Stimulated activated naive CD8-positive, alpha-beta T cell treated with anti-CD3 and anti-CD28 coated beads, Interleukin-15, Interleukin-2, amounts not matched to agents 100 U/mL and 50 U/mL, for 24 hours (primary cell): ENCODE measurements at places on chromosomes 1 and 21.

- DNase-seq, result no peak
These were observed 1963.0 kb downstream of the NCAM2 start for GRCh38 chr21:22961258-22961657.

GRCh38 chr1:158801396-158801795 lies 20.4 kb upstream of the OR6N2 start:
- DNase-seq, result no peak

DNA sequence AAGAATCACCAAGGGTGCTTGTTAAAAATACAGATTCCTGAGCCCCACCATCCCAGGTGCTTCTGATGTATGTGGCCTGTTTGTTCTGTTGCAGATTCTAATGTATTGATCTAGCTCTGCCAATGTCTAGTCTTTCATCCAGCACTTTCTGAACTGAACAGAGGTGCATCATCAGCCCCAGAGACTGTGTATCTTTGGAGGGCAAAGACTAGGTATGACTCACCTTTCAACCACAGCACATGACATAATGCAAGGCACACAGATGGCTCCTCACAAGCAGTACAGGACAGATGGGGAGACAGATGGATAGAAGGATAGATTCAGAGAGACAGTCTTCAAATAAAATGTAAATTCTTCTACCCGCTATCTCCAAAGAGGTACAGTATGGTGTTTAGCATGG lies 32.3 kb downstream of the CD58 start:
- DNase-seq, result no peak

- DNase-seq, result no peak
These were observed 24.6 kb upstream of the SDE2 start for GRCh38 chr1:226023735-226024134.

DNA sequence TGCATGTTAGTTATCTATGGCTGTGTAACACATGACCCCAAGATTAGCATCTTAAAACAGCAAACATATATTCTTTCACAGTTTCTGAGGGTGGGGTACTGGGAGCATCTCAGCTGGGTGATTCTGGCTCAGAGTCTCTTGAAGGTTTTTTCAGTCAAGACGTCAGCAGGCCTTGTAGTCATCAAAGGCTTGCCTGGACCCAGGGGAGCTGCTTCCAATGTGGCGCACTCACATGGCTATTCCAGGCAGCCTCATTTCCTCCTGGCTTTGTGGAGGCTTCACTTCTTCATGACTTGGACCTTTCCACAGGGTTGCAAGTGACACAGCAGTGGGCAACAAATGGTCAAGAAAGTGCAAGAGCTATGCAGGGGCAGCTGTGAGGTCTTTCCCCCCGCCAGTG lies 114.7 kb downstream of the ACTL8 start:
- DNase-seq, result no peak

GRCh38 chr1:55894521-55894920 lies 679.4 kb upstream of the USP24 start:
- no peak for DNase-seq

GRCh38 chr1:196344453-196344852 lies 263.8 kb downstream of the KCNT2 start:
- no peak for DNase-seq

DNA sequence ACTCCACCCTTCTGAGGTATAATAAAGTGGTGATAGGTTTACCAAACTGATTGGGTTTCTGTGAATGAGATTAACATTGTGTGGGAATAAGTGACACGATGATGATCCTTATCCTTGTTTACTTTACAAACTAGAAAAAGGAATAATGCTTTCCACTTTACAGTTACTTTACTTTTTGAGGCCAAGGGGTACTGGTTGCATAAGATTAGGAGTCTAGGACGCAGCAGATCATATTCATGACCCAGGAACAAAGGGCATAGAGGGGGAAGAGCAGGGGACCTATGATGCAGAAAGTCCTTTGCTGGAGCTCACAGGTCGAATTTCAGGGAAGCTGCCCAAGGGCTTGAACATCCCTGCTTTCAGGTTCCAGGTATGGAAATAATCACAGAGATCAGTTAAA lies 20.4 kb downstream of the FGGY start:
- DNase-seq, result no peak

GRCh38 chr1:205480349-205480985 lies 24.0 kb upstream of the CDK18 start:
- peak; percentile 75 for DNase-seq

DNA sequence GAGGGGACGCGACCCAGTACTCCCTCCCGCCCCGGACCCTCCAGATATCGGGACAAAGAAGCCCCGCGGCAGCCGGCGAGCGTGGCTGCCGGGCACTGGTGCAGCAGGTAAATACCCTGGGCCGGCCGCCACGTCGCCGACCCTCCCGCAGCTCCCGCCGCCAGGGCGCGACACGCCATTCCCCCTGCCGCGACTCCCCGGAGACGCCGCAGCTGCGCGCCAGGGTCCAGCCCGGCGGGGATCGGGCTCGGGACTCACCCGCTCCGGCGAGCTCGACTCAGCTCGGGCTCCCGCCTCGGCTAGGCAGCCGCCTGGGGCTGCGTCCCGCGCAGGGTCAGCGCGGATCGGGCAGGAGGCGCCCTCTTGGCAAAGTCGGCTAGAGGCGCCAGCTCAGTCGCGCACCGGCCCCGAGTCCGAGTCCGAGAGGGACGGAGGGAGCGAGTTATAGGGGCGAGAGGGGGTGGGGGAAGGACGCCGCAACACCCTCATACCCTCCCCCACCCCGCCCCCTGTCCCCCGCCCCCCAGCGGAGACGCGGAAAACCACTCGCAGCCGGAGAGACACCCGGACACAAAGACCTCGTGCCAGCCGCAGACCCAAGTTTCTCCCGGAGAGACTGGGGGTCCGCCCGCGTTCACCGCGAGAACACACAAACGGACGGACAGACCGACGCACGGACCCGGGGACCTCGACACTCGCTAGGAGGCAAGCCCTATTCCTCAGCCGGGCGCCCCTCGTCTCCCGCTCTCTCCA lies 985 bp downstream of the SYT6 start:
- peak; percentile 25 for DNase-seq

DNA sequence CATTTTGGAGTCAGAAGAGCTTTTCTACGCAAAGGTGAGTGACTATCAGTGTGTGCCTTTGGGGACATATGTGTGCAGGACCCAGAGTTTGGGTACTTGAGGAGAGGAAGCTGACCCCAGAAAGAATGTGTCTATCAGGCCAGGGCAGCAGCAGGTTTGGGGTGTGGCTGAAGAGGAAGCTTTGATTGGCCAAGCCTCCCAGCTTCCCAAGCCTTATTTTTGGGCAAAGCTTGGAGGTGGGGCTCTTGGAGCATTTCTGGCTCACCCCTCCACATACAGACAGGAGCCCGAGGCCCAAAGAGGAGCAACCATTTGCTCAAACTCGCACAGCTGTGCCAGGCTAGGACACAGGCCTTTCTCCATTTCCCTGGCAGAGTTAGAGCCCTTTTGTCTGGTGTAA lies 4.7 kb downstream of the GPR3 start:
- no peak for DNase-seq

DNA sequence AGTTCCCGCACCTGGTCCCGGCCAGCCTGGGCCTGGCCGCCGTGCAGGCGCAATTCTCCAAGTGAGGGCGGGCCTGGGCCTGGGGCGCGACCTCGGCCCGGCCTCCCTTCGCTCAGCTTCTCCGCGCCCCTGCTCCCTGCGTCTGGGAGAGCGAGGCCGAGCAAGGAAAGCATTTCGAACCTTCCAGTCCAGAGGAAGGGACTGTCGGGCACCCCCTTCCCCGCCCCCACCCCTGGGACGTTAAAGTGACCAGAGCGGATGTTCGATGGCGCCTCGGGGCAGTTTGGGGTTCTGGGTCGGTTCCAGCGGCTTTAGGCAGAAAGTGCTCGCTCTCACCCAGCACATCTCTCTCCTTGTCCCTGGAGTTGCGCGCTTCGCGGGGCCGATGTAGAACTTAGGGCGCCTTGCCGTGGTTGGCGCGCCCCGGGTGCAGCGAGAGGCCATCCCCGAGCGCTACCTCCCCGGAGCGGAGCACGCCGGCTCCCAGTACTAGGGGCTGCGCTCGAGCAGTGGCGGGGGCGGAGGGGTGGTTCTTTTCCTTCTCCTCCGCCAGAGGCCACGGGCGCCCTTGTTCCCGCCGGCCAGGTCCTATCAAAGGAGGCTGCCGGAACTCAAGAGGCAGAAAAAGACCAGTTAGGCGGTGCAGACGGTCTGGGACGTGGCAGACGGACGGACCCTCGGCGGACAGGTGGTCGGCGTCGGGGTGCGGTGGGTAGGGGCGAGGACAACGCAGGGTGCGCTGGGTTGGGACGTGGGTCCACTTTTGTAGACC lies 1.2 kb downstream of the OLIG1 start:
- peak; percentile 20 for DNase-seq

- no peak for DNase-seq
These were observed 36.1 kb downstream of the DNTTIP2 start for GRCh38 chr1:93842750-93843500.

DNA sequence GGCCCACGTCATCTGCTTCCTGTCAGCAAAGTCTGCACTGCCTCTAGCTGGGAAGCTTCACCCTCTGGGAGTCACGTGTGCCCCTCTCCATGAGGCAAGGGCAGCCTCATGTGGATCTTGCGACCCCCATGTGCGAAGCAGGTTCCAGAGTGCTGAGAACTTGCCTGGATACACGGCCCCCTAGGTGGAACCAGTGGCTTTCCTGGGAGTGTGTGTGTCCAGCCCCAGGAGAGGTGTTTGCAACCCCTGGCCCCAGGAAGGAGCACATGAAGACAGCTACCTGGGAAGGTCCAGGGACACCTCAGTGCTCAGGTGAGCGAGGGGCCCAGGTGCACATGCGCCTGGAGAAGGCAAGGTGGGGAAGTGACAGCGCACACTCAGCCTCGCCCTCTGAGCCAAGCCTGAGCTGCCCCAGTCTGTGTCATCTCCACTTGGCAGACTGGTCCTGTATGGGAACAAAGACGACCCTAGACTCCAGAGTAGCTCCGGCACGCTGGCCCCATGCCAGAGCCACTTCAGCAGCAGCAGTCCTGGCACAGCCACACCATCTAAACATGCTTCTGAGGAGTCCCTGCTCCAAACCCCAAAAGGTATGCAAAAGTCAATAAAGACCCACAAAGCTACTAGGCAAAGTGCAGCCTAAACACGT lies 8.9 kb downstream of the LSS start:
- DNase-seq, result no peak

- no peak for DNase-seq
These were observed 89.4 kb upstream of the GPR52 start for GRCh38 chr1:174358344-174358743.
